Suppressor macrophage (primary cell): ENCODE measurements at places on chromosomes 5 and 9.

DNA sequence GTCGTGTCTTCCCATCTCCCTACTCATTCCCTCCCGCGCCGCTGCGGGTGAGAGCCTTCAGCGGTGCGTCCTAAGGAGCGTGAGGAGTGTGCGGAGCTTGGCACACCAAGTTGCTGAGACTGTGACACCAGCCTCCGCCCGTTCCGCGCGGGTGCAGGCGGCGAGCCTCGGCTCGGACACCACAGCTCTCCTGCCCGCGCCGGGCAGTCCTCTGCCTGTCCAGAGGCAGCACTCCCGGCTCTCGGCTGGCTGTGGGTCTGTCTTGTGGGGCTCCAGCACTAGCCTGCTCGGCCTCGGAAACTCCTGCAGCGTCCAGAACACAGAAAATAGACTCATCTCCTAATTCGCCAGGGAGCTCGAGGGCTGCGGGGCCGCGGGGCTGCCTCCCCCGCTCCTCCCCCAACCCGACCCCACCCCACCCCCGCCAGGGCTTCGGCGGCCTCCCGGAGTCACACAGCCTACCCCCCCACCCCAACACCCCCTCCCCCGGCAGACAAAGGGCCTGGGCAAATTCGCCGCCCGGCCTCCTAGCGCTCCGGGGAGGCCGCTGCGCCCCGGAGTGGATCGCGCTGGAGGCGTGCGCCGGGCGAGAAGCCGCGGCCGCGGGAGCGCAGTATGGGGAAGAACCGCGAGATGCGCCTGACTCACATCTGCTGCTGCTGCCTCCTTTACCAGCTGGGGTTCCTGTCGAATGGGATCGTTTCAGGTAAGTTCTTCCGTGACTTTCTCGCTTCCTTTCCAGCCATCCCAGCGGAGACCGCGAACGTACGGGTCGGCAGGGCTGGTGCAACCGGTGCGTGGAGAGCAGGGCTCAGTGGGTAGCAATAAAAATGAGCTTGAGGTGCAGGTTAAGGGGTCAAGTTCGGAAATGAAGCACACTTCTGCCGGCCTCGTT lies at the start of gene ADAMTS19:
Gene ADAMTS19 (plus strand): TSS at position 522 of the 895 bp plus-strand sequence. CDS start 94 bp downstream, at position 616.
- DNase-seq = no peak

DNA sequence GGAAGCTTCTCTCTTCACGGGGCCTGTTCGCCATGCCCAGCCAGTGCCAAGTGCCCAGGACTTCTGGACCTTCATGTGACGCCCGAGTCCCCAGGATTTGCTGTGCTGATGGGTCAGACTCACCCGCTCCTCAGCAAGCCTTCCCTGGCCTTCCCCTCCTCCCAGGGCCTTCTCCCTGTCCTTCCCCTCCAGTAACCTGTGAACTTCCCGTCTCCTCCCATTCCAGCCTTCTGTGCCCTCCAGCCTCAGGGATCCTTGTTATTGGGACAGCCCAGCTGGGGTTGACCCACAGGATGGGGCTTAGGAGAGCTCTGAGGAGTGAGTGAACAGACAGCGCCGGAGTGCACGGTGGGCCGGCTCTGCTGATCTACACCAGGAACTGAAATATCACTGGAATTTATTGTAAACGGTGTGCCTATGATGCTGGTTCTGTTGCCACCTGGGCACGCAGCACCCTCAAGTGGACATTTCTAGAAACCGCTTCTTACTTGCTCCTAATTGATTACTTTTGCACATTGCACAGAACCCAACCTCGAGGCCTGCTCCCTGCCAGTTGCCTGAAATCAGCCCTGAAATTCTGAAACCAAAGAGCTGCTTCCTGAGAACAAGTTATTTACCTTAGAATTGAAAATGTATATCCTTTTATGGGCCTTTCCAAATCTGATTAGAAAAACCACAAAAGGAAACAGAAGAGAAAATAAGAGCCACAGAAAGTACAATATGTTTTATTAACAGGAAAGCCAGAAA lies 1.5 kb downstream of the SPAAR start:
- DNase-seq = peak; percentile 33

GRCh38 chr9:90073186-90073945 lies 468.6 kb downstream of the GADD45G start:
- DNase-seq = no peak

- no peak for DNase-seq
These were observed 60.3 kb downstream of the STX17 start for GRCh38 chr9:99966716-99967115.

DNA sequence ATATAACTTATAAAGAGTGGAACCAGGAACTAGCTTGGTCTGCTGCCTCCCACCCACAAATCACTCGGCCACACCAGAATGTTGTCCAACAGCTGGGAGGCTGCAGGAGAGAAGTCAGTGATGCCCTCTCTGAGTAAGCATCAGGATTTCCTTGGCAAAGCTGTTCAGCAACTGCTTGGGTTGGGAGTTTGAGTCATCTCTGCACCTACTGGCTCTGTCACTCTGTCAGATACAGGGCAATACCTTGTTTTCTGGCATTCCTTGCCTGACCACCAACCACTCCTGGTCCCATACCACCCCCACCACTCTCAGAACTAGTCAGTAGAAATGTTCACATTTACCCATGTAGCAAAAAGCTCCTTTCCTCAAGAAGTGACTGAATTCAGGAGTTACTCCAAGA lies 36.8 kb upstream of the GCNT4 start:
- DNase-seq = peak; percentile 21

- DNase-seq = no peak
These were observed 423 bp upstream of the NUP214 start for GRCh38 chr9:131125038-131125287.

- no peak for DNase-seq
These were observed 111.5 kb upstream of the CDH12 start for GRCh38 chr5:22964632-22965031.

DNA sequence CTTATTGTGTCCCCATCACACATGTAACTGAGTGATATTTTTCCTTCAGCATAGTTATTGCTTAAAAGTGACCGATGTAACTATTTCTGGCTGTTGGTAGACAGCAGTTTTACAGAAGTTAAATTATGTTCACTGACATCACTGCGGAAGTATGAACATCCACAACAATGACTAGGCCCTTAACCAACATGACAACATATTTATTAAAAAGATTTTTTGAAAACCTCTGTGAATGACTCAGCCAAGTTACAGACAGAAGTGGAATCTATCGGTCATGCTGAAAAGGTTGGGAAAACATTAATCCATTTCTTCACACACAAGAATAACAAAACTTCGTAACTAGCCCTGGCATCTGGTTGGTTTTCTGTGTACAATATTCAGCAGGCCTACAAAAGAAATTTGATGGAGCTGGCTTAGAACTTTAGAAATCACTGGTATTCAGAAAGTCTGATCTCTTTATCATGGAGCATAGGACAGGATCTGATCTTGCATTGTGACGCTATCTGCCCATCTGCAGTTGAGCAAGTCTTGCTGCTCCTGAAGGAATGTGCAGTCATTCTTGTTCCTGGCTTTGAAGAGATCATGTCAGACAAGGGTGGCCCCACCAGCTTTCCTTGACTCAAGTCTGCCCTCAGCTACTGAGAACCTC lies 6.5 kb downstream of the GLIS3 start:
- DNase-seq = peak; percentile 60

- DNase-seq = no peak
These were observed 53.0 kb upstream of the FCN1 start for GRCh38 chr9:134970719-134971118.

- DNase-seq = peak; percentile 98
These were observed at the start of gene NDUFB6 for GRCh38 chr9:32572900-32573523. Gene NDUFB6, minus strand, starts transcription at chr9:32573159. Its CDS starts 99 bp downstream, at chr9:32573060.

DNA sequence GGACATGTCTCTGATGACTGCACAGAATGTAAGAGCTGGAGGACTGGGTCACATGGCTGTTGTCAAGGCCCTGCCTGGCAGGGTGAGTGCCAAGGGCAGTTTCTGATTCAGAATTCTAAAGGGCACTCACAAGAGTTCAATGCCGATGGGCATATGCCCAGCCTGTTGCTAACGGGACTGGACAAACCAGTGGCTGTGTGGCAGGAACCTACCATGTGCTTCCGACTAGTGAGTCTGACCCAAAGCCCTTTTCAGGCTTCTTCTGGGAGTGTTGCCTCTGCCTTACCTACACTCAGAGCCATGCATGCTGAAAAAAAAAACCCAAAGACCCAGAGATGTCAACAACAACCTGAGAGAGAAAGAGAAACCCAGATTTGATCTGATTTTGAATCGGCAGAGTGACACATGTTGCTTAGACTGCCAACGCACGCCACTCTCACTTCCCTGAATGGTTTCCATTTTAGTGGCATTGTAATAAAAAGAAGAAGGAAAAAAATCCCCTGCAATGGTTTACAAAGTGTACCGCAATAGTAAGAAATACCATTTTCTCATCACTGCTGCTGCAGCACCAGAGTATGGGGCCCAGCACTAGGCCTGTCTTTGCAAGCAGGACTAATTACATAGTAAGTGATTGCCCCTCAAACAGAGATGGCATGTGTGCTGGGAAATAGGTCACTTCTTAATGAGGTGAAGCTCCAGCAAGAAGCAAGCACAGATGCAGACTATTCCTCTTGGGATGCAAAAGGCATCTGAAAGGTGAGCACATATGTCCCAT lies 194.3 kb downstream of the PALM2AKAP2 start:
- DNase-seq = peak; percentile 94

GRCh38 chr5:133334796-133335639 lies 277.3 kb downstream of the FSTL4 start:
- no peak for DNase-seq

DNA sequence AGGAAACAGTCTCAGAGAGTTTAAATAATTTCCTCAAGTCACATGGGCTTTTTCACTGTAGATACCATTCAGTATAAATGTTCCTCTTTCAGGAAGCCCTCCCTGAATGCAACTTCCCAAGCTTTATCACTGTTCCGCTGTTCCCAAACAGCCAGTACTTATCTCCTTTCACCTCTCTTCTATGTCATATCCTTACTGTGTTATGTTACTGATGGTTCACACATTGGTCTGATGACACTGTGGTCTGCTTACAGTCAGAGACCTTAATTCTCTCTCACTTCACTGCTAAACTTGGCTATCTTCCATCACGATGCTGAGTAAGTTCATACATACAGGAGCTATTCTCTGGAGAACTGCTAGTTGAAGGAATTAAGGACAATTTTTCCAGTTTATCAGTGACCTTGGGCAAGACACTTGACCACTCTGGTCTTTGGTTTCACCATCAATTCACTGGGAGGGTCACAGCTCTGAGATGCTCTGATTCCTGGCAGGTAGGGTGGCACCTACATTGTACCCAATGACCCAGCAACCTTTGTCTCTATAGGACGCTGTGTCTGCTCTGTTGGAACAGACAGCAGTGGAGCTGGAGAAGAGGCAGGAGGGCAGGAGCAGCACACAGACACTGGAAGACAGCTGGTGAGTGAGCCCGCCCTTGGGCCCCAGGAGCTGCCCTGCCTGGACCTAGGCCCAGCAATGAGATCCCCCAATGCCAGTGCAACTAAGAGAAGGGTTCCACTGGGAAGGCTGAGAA lies 42.1 kb upstream of the RARS1 start:
- DNase-seq = no peak

GRCh38 chr5:98454407-98454806 lies 319.1 kb upstream of the RGMB start:
- no peak for DNase-seq

- DNase-seq = peak; percentile 72
These were observed 7.2 kb upstream of the DUSP1 start for GRCh38 chr5:172777881-172778814.

GRCh38 chr9:115213818-115214334 lies 95.9 kb upstream of the TNC start:
- no peak for DNase-seq

GRCh38 chr9:134214766-134215419 lies 50.5 kb upstream of the RNU6ATAC start:
- no peak for DNase-seq

- DNase-seq = no peak
These were observed 21.9 kb upstream of the NSMF start for GRCh38 chr9:137480686-137481683.

- DNase-seq = no peak
These were observed 898.5 kb downstream of the DNAH5 start for GRCh38 chr5:13045897-13046551.

DNA sequence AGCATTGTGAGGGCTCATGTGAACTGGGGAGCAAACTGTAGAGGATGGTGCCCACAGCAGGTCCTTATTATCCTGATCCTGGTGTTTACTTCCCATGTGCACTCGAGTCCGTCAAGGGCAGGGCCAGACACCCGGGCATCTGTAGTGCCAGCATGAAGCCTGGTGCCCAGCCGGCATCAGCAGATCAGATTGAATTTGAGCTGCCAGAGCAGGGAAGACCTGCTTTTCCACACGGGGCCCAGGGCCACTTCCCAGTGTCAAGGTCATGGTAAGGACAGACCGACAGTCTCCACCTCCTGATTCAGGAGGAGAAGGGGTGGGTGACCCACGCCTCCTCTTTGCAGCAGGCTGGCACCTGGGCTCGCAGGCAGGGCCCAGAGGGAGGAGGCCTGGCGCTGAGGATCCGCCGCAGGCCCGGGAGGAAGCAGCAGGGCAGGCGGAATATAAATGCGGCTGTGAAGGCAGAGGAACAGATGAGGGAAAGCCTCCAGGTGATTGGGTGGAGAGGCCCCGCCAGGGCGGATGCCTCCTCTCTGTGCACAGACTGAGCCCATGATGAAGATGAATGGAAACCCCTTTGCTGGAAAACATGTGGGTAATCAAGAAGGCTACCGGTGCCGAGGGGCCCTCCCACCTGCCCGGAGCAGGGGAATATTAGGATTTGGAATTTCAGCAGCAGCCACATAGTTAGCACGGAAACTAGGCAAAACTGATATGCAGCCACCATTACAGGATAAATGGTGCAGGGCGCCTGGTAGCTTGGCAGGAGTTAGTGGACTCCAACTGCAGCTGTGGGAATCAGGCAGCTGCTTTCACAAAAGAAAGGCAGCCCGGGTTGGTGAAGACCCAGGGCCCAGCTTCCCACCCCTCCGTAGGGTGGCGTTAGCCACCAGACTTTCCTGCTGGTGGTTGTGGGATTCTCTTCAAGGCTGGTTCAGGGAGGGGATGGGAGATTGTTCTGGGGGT lies 114.9 kb downstream of the GAPVD1 start:
- no peak for DNase-seq

- DNase-seq = no peak
These were observed 17.0 kb downstream of the IARS1 start for GRCh38 chr9:92276331-92277032.

GRCh38 chr5:35473589-35473988 lies 144.1 kb upstream of the SPEF2 start:
- DNase-seq = no peak

- DNase-seq = peak; percentile 46
These were observed 175.7 kb downstream of the MELK start for GRCh38 chr9:36748322-36748899.

DNA sequence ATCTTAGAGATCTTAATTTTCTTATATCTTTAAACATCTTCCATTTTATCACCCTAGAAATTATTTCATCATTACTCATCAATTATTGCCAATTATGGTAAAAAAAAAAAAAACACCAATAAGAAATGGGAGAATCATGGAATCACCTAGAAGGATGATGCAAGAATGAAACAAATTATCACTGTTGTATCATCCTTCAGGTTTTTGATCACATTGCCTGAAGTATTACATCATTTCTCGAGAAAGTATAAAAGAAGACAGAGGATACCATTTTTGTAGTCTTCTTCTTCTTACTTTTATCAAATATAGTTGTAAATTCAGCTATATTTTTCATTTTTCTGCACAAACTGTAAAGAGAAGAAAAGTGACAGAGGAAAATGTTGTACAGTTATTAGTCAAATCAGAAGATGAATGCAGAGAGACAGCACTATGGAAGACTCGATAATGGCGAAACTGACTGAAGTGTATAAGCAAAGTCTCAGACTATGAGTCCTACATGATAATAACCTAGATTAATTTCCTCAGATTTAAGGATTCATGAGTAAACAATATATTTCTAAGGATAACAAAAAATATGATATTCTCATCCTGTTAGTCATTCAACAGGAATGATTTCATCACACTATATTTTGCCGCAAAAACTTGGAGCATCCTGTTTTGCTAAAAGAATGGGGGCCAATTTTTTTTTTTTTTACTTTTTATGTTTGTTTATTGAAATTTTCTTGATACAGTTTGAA lies 5.9 kb upstream of the STC2 start:
- DNase-seq = no peak
